ENCODE measurements at places on chromosomes 4 and X.

DNA sequence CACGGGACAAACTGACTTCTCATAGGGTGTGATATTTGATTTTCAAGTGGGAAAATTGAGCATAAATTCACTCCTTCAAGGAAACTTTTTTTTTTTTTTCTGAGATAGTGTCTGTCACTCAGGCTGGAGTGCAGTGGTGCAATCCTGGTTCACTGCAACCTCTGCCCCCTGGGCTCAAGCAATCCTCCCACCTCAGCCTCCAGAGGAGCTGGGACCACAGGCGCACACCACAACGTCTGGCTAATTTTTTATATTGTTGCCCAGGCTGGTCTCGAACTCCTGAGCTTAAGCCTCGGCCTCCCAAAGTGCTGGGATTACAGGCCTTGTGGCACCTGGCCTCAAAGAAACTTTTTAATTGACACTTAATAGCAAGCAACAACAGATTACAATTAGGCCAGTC lies 13.8 kb downstream of the CLDN34 start:
- no peak for DNase-seq

- no peak for DNase-seq
Observed at GRCh38 chrX:47243351-47243750, 10.5 kb downstream of the USP11 start.

DNA sequence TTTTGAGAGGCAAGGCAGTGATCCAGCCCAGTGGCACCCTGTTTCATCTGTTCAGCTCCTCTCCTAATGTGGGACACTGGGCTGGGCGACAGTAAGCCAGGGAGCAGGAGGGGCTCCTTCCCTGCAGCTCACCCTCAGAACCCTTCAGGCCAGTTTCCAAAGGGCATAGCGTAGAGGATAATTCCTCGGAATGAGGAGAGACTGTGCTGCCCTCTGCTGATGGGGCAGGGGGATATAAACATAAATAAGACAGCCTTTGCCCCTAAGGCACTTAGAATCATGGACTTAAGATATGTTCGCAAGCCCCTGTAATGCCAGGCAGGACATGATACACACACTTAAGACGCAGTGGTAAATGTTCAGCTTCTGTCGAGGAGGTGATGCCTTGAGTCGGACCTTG lies 27.9 kb upstream of the ZNF185 start:
- DNase-seq = no peak

- DNase-seq = peak; percentile 94
Observed at GRCh38 chr4:1752284-1753041, 31.1 kb downstream of the TACC3 start.

DNA sequence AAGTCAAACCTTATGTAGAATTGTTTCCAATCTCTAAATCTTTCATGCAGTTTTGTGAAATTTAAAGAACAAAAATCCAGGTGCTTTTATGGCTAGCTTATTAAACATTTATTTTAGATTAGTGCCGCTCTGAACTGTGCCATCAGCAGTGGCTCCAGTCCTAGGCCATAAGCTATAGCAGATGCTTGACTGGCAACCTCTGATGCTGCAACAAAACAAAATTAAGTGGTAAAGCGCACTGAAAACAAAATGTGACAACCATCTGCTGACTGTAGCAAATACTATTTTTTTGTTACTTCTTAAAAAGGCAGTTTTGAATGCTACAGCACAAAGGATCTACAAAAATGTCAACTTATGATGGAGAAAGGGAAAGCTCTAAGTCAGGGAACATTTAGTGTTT lies 237.4 kb downstream of the DCLK2 start:
- DNase-seq = no peak

DNA sequence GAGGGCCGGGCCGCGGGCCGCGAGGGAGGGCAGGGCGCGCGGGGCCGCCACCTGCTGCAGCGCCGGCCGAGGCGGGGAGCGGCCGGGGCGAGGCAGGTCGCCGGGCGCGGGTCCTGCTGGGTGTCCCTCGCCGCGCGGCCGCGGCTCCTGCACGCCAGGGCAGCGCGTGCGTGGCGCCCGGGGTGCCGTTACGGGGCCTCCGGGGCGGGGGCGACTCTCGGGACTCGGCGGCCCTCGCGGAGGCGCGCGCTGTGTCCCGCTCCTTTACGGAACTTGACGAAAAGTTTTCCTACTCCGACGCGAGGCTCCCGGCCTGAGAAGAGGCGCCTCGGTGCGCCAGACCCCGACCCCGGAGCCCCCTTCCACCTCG lies 329 bp downstream of the TBC1D14 start:
- DNase-seq = peak; percentile 47

GRCh38 chr4:54378461-54378860 lies 149.4 kb downstream of the PDGFRA start:
- DNase-seq = no peak

- DNase-seq = no peak
Observed at GRCh38 chr4:3612934-3613333, 80.7 kb upstream of the LRPAP1 start.

- DNase-seq = no peak
Observed at GRCh38 chrX:118884552-118885138, 61.0 kb downstream of the ZCCHC12 start.

GRCh38 chrX:121036951-121037350 lies 10.5 kb upstream of the GLUD2 start:
- DNase-seq = no peak

- no peak for DNase-seq
Observed at GRCh38 chr4:184978211-184978610, 40.1 kb upstream of the HELT start.

GRCh38 chrX:10450229-10450958 lies 170.0 kb downstream of the MID1 start:
- no peak for DNase-seq

All from activated naive CD4-positive, alpha-beta T cell treated with anti-CD3 and anti-CD28 coated beads for 36 hours (primary cell).